ENCODE measurements at places on chromosomes 7 and 10. TPM values are rescaled to one million over a fixed set of nuclear protein-coding genes. Genes with fewer than 3 reads are reported as not detected.

The ELOVL3 gene
- not detected for total RNA-seq

The GIMAP2 gene
- 61.0 TPM for total RNA-seq

The RPEL1 gene
- total RNA-seq = not detected

The STAG3 gene
- 5.6 TPM for total RNA-seq

The ERVW-1 gene
- total RNA-seq = not detected

The CYP3A7 gene
- total RNA-seq = not detected

The FAM25C gene
- total RNA-seq = not detected

DNA sequence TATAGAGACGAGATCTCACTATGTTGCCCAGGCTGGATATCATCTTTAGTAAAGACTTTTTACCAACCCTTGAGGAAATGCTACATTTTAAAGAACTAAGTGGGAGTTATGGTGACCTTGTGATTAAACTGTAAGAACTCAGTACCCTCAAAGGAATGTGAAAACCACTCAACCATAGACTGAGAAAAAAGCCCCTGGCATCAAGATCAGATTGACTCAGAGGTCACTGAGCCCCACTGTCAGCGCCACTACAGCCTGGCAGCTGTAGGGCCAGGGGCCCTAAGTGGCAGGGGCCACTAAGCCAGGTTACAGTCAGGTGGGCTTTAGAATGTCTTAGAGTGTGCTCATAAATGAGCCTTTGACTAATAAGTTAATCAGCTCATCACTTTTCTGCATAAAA lies 55.9 kb downstream of the APBB1IP start:
- no peak for DNase-seq

DNA sequence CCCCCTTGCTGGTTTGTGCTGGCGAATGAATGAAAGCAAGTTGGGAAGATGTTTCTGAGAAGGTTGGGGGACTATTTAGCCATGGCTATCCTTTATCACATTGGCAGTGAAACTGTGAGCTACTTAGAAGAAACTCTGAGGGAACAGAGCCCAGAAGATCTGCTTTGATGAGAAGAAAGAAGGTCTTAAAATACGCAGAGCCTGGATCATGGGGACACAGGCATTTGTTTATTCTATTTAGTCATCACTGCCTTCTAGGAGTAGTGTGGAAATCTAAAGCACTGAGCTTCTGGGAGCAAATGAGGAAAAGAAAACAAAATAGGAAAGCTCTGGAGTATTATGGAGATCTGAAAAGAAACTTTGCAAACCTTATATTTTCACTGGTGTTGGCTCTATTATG lies 28.5 kb downstream of the CPED1 start:
- DNase-seq = no peak

GRCh38 chr7:10643545-10643944 lies 330.1 kb upstream of the PHF14 start:
- peak; percentile 25 for DNase-seq

DNA sequence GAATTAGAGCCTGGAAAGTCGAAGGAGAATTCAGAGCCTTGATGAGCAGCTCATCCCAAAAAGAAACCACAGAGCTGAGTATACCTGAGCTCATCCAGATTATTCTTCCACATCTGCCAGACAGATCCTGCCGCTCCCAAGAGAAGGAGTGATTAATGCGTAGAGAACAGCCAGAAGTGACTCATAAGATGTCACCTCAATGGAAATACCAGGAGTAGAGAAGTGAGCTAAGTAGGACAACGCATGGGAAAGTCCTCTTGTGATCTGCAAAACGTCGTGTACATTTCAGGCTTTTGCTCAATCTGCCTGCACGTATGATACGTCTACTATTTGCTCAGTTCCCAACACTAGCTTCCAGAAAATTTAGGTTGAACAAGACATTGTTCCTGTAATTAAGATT lies 230.5 kb upstream of the AUTS2 start:
- DNase-seq = no peak

- no peak for DNase-seq
Measured at GRCh38 chr7:29087840-29088170, 58.5 kb downstream of the CPVL start.

DNA sequence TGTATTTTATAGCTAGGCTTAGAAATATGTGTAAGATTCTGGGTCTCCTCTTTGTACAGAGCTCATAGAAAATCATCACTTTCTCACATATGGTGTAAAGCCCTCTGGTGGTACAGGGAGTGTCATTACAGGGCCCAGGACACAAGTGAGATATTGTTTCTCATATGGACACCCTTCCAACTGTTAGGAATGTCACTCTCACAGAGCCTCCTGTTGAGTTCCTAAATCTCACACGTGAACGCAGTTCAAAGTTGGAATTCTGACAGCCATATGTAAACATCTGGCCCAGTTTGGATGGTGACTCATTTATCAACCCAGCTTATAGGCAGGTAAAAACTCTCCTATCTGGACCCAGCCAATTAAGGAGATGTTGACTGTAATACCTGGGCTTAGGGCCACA lies 35.4 kb upstream of the ZNF107 start:
- DNase-seq = no peak

GRCh38 chr10:132145521-132146185 lies 41.1 kb upstream of the DPYSL4 start:
- no peak for DNase-seq

GRCh38 chr7:25611196-25611595 lies 382.9 kb upstream of the NPVF start:
- no peak for DNase-seq

DNA sequence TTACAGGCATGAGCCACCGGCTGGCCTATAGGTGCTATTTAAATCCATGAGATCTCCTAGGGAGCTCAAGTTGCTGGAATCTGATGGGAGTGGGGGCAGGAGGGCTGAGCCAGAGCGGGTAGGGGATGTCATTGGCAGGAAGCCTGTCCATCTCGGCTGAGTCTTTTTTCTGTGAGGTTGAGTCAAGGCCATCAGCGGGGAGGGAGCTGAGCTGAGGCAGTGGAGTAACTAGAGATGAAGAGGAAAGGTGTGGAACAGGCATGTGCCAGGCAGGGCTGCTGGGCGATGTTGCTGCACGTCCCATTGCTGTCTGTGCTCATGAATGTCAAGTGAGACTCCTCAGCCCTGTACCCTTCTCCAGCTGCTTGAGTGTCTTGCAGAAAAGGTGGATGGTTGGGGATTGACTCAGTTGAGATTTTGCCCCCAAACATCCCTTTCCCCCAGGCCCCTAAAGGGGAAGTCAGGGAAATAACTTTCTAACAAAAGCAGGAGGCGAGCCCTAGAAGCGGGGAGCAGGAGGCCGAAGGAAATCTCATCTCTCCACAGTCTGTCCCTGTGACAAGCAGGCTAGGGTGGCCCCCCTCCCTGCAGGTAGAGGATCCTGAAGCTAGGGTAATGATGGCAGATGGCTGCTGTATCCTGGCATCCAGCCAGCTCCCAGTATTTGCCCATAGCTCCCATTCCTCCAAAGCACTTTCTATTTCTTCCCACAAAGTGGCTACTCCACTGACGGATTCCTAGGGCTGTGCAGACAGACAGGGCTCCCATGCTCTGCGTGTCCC lies 5.4 kb downstream of the ATP6V1F start:
- no peak for DNase-seq

DNA sequence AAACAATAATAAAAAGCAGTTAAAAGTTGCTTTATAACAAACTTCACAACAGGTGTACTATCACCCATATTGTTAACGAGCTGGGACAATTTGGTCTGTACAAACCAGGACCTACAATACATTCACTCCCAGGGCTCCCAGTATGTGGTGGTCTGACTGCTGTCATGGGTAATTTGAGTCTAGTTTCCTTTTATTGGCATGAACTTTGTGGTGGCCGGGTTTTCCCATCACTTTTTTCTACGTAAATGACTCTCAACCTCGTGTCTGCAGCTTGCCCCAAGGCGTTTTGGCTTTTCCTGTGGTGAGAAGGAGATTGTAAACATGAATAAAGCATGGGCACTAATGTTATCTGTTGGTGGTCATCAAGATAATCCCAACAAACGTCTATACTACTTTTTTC lies 118.7 kb upstream of the CDK6 start:
- no peak for DNase-seq

GRCh38 chr10:102230861-102231356 lies 4.8 kb downstream of the ELOVL3 start:
- peak; percentile 45 for DNase-seq

DNA sequence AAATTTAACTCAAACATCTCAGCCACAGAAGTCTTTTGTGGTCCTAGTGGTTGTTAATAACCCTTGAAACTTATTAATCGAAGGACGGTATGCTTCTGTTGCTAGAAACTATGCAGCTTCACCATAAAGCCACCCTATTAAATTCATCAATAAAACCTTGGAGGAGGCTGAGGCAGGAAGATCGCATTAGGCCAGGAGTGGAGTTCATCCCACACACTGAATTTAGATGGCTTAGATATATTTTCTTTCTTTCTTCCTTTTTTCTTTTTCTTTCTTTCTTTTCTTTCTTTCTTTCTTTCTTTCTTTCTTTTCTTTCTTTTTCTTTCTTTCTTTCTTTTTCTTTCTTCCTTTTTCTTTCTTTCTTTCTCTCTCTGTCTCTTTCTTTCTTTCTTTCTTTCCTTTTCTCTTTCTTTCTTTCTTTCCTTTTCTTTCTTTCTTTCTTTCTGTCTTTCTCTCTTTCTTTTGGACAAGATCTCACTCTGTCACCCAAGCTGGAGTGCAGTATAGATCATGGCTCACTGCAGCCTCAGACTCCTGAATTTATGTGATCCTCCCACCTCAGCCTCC lies 30.9 kb upstream of the CASD1 start:
- no peak for DNase-seq

GRCh38 chr10:23818484-23818883 lies 379.6 kb downstream of the OTUD1 start:
- DNase-seq = no peak

GRCh38 chr10:86900955-86901354 lies 56.5 kb downstream of the MMRN2 start:
- DNase-seq = no peak

GRCh38 chr7:107857541-107857912 lies 33.5 kb upstream of the DLD start:
- no peak for DNase-seq

GRCh38 chr7:156423876-156424275 lies 216.7 kb upstream of the RNF32 start:
- no peak for DNase-seq

DNA sequence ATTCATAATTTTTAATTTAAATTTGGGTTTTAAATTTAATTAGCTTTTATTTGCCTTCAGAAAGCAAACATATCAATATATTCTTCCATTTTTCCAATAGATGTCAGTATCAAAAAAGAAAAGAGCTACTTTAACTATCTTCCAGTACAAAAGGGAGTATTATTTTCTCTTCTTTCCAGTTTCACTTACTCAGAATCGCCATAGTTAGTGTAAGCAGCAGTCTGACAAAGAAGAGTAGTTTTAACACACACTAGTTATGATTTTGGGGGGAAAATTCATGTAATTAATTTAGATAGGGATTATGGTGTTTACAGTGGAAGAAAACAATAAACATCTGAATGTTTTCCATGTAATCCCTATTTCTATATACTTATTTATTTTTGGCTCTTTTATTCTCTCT lies 272.6 kb upstream of the DGKB start:
- DNase-seq = no peak

DNA sequence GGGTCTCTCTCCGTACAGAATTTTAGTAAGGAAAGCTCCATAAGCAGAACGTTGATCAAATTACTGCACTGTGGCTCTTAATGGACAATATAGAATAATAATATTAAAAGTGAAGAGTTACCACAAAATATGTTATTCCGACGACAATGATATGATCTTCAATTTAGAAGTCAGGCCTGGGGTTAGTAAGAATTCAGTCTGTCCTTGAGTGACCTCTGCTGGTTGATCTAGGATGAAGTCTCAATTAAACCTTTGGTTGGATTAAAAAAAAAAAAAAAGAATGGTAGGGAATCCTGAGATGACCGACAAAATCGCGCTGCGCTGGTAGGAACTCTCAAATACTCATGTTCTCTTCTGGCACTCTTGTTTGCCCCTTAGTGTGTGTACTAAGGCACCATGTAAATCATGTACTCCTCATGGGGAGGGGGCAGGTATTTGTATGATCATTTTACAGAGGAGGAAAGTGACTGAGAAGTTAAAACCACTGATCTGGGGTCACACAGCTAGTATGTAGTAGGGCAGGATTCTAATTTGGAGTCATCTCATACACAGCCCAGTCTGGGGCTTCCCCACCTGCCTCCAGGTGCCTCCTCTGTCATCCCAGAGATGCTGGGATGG lies 161.3 kb upstream of the NPVF start:
- no peak for DNase-seq

All from natural killer cell (primary cell).